ENCODE measurements at places on chromosomes 5 and 9. TPM values are rescaled to one million over a fixed set of nuclear protein-coding genes. Genes with fewer than 3 reads are reported as not detected.

DNA sequence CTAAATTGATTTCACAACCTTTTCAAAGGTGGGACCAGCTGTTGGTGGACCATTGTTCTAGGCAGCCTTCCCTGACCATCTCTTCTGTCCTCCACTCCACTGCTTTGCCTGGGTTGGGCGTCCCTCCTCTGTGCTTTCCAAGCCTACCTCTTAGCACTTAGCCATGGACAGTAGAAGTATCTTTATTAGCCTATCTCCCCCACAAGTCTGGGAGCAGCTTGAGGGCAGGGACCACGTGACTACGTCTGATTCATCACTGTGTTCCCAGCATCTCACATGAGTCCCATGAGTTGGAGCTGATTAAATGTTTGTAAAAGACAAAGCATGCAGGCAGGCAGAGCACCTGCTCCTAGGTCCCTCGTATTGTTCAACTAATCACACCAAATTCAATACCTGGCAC is 20.9 kb downstream of the MORN5 start:
- DNase-seq, result no peak

C7 gene
- not detected for total RNA-seq

DNA sequence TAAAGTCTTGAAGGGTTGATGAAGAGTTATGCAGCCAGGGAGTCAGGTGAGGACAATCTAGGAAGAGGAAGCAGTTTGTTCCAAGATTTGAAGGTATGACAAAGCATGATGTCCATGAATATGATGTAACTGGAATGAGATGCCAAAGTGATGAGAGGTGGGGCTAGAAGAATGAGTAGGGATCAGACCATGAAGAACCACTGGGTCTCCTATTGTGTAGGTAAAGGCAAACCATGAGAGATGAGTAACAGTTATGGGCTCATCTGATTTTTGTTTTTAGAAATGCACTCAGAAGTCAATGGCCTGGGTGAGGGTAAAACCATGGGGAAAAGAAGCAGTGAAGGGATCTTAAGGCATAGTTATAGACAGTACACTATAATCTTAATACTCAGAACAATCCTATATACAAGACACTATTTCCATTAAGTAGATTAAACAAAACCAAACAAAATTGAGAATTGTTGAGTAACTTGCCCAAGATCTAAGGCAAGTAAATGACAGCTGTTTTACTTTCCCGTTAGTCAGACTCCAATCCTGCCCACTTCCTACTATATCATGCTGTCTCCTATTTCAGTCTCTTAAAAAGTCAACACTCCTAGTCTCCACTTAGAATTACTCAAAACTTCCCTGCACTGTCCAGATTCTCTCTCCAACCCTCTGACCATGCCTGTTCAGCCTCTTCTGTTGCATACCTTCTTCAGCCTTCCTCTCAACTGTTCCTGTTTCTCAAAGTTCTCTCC is 393.8 kb upstream of the MEF2C start:
- no peak for DNase-seq

ZNF879 gene
- total RNA-seq, result 2.3 TPM

DNA sequence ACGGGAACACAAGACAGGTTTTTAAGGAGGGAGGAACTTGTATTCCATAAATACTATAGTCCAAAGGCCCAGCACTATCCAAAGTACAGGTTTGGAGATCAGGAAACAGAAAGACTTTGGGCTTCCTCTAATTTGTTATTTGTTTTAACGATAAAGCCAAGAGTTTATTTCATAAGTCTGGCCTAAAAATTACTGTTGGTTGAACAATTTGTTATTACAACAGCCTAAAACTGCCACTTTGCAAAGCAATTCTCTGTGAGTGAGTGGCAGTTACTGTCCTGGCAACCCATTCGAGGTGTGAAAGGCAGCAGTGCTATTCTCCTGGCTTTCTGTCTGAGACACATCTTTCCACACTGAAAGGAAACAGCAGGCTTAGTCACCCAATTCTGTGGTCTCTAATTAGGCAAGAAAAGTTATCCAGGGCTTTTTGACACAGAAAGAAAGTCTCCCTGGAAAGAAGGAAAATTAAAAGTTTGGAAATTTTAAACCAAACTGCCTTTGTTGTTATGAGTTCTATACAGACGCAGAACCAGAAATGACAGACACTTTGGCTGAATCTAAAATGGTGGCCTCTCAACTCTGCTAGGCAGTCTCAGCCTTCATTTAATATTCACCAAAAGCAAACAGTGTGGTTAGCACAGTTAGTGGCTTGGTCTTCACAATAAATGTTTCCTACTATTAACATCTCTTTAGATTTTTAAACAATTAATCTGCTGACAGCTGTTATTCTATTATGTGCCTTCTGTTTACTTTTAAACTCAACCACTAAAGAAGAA is 33.9 kb downstream of the PSMB7 start:
- DNase-seq, result no peak

SPINK13 gene
- total RNA-seq, result not detected

NADK2 gene
- total RNA-seq, result 17.8 TPM

All from activated T-helper 2 cell treated with anti-CD3 and anti-CD28 coated beads, Interferon-gamma antibody, Interleukin-2, Interleukin-4, amounts not matched to agents 10 μg/mL and 5 μg/mL and 100 μg/mL, durations not matched to agents 14 hours and 24 hours and 36 hours (primary cell).